Tibial nerve (tissue), 4 donors: ENCODE measurements at places on chromosomes 7 and 10. TPM values are rescaled to one million over a fixed set of nuclear protein-coding genes. Genes with fewer than 3 reads are reported as not detected.

JCAD gene
- total RNA-seq, result 30.0 TPM

ZNF425 gene
- total RNA-seq, result 10.9 TPM

PDAP1 gene
- 65.9 TPM for total RNA-seq

CYP2E1 gene
- total RNA-seq, result 0.30 TPM

CLDN15 gene
- 12.0 TPM for total RNA-seq

ARL3 gene
- 17.7 TPM for total RNA-seq

CLCN1 gene
- total RNA-seq, result not detected

SEC23IP gene
- 37.5 TPM for total RNA-seq

ATP6V1F gene
- 122 TPM for total RNA-seq

MMD2 gene
- 0.63 TPM for total RNA-seq

EPHA1 gene
- total RNA-seq, result not detected

AS3MT gene
- 5.2 TPM for total RNA-seq

MTPN gene
- 68.8 TPM for total RNA-seq

H2BK1 gene
- not detected for total RNA-seq

ERVW-1 gene
- not detected for total RNA-seq

VAX1 gene
- total RNA-seq, result not detected

PARD3 gene
- total RNA-seq, result 60.3 TPM

CREB3L2 gene
- 47.1 TPM for total RNA-seq

MICALL2 gene
- 153 TPM for total RNA-seq

TSC22D4 gene
- total RNA-seq, result 161 TPM

KLLN gene
- total RNA-seq, result 2.2 TPM

FGL2 gene
- total RNA-seq, result 30.0 TPM

ING3 gene
- 9.4 TPM for total RNA-seq

MMP21 gene
- total RNA-seq, result 0.30 TPM

SH3PXD2A gene
- 154 TPM for total RNA-seq

HECW1 gene
- total RNA-seq, result 3.6 TPM

LRRD1 gene
- total RNA-seq, result not detected

CUBN gene
- total RNA-seq, result 12.3 TPM

KCNMA1 gene
- total RNA-seq, result 10.2 TPM

PIK3CG gene
- total RNA-seq, result 5.9 TPM

PVRIG gene
- total RNA-seq, result not detected

SMO gene
- 65.7 TPM for total RNA-seq

ADAMTS14 gene
- total RNA-seq, result 4.2 TPM

RBP3 gene
- not detected for total RNA-seq
